ENCODE measurements at places on chromosomes 1 and 21. TPM values are rescaled to one million over a fixed set of nuclear protein-coding genes. Genes with fewer than 3 reads are reported as not detected.

DNA sequence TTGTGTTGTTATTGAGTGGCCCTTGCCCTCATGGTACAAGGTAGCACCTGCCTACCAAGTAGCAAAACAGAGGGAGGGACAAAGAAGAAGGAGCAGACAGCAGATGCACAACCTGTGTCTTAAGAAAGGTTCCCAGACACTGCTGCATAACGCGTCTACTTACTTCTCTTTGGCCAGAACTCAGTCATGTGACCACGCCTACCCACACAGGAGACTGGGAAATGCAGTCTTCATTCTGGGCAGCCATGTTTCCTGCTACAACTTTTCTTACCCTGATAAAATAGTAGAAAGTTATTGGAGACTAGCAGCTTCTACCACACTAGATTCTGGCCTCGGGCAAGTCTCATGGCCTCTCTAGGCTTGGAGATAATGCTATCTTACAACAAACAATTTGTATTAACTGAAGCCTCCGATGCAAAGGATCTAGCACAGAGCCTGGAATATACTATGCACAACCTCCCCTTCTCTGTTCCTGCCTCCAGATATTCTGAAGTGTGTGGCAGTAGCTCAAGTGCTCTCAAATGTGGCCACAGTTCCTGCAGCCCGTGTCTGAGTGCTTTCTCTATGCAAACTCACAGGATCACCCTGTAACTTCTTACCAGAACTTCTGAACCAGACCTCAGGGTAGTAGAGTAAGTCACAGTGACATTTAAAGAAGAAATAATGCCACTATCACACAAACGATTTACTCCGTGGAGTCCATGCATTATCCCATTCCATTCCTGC lies 34.1 kb upstream of the BTG2 start:
- DNase-seq, result peak; percentile 78
- H3K4me1 ChIP-seq, result peaks cover 54% of the 10 kb centered on the region
- H3K4me3 ChIP-seq, result no peak overlapping the region
- no peaks in the 10 kb centered on the region for H3K27me3 ChIP-seq

DNA sequence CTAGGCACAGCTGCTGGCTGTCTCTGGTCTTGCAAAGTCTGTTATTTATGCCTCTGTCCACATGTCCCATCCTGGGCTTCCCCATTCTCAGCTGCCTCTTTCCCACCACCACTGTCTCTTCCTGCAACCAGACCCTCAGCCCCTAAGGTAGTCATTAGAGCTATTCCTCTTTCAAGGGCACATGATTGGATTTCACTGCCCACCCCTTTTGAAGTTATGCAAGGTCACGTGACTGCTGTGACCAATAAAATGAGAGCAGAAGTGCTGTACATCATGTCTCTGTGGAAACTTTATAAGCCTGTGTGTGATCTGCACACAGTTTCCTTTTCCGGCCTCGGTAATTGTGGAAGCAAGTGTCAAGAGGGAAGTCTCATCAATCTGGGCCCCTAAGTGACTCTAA lies 136.6 kb upstream of the HMGB4 start:
- no peak overlapping the region for H3K27ac ChIP-seq
- no peaks in the 10 kb centered on the region for H3K36me3 ChIP-seq
- peaks cover 7% of the 10 kb centered on the region for H3K27me3 ChIP-seq
- DNase-seq, result no peak

- no peaks in the 10 kb centered on the region for H3K36me3 ChIP-seq
- H3K27ac ChIP-seq, result no peak overlapping the region
- DNase-seq, result no peak
- no peaks in the 10 kb centered on the region for H3K4me1 ChIP-seq
Measured at GRCh38 chr1:80457409-80457808, 1343.3 kb upstream of the ADGRL2 start.

GRCh38 chr1:219476116-219476515 lies 136.8 kb downstream of the ZC3H11B start:
- H3K4me1 ChIP-seq, result peaks cover 7% of the 10 kb centered on the region
- H3K27ac ChIP-seq, result no peak overlapping the region
- H3K4me3 ChIP-seq, result no peak overlapping the region

The NID1 gene
- 0.45 TPM for total RNA-seq

The TSTD1 gene
- 63.8 TPM for total RNA-seq

- no peak overlapping the region for H3K4me3 ChIP-seq
- H3K27me3 ChIP-seq, result peaks cover 25% of the 10 kb centered on the region
- no peak for DNase-seq
- peaks cover 3% of the 10 kb centered on the region for H3K36me3 ChIP-seq
Measured at GRCh38 chr1:27572679-27573426, 31.1 kb downstream of the AHDC1 start.

DNA sequence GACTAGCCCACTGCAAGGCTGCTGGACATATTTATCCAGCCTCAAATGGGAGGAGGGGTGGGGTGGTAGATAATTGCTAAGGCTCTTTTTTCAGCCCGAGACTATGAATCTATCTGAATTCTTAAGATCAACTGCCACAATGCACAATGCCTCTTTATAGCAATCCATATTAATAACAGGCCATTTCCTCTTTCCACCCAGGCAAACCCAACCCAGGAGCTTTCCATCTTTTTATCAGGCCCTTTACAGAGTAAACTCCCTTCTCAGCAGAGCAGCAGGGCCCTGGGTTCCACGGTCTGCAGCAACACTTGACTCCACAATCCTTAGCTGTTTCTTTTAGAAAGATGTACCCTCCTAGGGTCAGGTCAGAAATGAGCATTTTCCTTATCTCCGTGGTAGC lies 806 bp downstream of the DDOST start:
- H3K36me3 ChIP-seq, result peaks cover 45% of the 10 kb centered on the region
- peak overlapping the region; percentile 99 for H3K4me3 ChIP-seq
- H3K4me1 ChIP-seq, result peaks cover 49% of the 10 kb centered on the region
- DNase-seq, result no peak

The MRPL55 gene
- 43.1 TPM for total RNA-seq

- no peak overlapping the region for H3K4me3 ChIP-seq
- peaks cover 9% of the 10 kb centered on the region for H3K36me3 ChIP-seq
- no peak for DNase-seq
- no peak overlapping the region for H3K27ac ChIP-seq
- no peaks in the 10 kb centered on the region for H3K27me3 ChIP-seq
- peaks cover 9% of the 10 kb centered on the region for H3K4me1 ChIP-seq
Measured at GRCh38 chr21:45146306-45146705, 71.9 kb downstream of the ADARB1 start.

DNA sequence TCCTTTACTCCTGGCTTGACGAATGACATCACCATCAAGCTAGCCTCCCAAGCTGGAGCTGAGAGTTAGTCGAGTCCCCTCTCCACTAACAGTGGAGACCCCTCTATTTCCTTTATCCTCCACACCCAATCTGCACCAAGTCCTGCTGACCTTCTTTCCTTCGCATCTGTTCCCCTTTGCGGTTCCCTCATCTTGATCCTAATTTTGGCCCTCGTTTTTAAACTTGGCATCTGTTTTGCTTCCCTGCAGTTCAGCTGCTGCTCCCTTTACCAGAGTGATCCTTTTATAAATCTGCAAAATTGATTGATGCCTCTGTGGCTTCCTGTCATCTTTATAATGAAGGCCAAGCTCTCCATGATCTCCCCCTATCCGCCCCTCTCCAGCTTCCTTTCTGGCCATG lies 49.0 kb upstream of the TSPAN2 start:
- no peaks in the 10 kb centered on the region for H3K36me3 ChIP-seq
- no peak for DNase-seq
- H3K4me1 ChIP-seq, result peaks cover 4% of the 10 kb centered on the region
- H3K27ac ChIP-seq, result no peak overlapping the region

GRCh38 chr1:179516976-179517705 lies 58.6 kb downstream of the NPHS2 start:
- no peak for DNase-seq
- H3K4me1 ChIP-seq, result no peaks in the 10 kb centered on the region
- no peaks in the 10 kb centered on the region for H3K36me3 ChIP-seq
- no peak overlapping the region for H3K27ac ChIP-seq

Measured in activated CD4-positive, alpha-beta memory T cell treated with anti-CD3 and anti-CD28 coated beads, Interleukin-2, amount 10 ng/mL, durations not matched to agents 7 days and 5 days (primary cell).